ENCODE measurements at places on chromosomes 13 and 19.

DNA sequence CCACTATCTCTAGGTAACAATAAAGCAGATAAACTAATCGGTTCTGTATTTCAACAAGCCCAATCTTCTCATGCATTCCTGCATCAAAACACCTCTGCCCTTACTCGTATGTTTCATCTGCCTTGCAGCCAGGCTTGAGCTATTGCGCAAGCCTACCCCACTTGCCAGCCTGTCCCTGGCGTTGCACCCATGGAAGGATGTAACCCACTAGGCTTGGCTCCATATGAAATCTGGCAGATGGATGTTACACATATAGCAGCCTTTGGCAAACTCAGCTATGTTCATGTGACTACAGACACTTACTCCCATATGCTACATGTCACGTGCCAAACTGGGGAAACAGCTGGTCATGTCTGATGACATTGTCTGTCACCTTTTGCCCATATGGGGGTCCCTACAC lies 11.9 kb upstream of the ZNF549 start:
- DNase-seq, result no peak

DNA sequence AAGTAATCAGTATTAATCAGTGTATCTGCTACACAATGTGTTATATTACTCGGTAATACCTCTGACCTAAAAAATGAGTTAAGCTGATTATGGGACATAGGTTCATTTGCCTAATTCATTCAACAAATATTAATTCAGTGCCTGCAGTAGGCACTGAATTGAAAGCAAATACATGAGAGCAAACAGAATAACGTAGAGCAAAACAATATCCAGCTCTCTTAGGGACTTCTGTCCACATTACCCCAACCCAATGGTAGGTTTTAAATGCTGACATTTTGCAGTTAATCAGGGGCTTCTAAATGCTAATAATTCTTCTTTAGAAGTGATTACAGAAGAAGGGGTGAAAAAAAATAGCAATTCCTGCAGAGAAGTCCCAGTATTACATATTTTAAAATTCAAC lies 4.9 kb downstream of the RCBTB2 start:
- no peak for DNase-seq

GRCh38 chr13:32125221-32125689 lies 93.7 kb downstream of the FRY start:
- no peak for DNase-seq

DNA sequence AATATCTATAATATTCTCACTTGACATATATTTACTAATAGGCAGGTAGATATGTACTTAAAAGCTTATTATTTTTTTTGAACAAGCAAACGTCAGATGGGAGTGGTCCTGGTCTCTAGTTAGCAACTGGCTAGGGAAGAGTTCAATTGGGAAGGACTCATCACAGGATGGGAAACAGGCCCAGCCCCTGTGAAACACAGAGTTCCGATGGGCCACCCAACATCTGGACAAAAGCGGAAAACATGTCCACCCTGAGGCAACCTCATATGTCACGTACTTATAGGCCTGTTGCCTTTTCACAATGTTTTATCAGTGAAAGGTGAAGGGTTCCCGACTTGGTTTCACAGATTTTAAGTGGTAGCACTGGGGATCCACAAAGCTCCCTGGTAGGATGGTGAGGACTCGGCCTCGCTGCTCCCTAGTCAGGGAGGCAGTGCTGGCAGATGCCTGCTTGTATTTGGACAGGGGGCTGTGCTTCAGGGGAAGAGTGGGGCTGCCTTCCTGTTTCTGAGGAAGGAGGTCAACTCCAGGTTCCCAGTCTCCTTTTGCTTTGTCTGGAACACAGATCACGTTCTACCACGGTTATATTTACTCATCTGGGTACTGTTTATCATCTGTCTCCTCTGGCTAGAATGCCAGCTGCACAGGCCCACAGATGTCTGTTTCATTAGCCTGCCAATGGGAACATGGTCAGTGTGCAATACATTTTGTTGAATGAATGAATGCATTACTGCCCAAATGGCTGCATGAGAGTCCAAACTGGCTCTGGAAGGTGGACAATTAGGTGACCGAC lies 49.4 kb upstream of the SLC15A1 start:
- DNase-seq, result no peak

DNA sequence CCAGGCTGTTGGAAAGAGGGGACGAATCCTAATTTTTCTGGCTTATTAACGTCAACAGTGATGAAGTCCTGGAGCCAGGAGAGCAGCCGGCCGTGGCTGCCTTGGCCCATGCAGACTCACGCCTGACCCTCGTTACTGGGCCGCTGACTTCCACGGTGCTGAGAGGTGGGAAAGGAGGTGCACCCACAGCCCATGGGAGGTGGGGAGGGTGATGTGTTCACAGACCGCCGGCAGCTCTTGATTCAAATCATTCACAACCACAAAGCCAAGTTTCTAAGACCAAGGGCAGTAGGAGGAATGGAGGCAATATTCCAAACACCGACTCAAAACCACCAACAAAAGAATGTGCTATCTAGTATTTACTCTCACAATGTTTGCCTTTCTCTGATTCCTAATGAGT lies 24.3 kb downstream of the COL4A2 start:
- no peak for DNase-seq

DNA sequence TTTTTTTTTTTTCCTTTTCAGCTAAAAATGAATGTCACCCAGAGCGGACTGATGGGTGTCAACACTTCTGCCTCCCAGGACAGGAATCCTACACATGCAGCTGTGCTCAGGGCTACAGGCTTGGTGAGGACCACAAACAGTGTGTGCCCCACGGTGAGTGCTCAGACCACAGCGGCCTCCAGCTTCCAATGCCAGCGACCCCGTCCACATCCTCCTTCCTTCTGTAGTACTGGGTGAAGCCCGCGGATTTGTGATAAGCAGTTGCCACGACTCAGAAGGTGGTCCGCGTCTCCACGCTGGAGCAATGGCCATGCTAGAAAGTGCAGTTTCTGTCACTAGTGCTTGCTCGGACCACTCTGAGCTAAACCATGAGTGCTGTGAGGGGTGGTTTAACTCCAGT lies 6.0 kb downstream of the PROZ start:
- no peak for DNase-seq

DNA sequence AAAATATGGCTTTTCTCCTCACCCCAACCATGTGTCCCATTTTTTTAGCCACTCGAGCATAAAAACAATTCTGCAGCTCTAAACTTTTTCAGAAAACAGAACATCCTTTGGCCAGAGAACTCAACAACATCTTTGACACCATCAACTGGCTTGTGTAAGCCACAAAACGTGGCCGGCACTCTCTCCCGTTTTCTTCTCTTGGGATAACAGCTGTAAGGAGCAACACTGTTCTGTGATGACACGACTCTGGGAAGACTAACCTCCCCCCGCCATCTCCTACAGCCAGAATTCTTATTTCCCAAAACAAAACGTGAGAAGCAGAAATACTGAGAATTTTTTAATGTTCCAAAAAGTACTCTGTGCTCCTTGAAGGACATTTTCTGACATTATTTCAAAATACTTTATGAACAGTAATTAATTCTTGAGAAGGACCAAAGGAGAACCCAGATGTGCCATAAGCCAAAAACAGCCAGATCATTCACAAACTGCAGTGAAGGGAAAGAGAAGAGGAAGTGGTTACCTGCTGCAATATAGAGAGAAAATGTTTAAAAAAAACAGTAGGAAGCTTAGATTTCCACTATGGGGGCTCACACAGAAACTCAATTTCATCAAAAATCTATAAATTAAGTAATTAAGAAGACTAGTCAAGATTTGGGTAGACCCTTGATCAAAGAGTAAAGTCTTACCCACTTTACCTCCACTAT lies 25.8 kb downstream of the COL4A1 start:
- DNase-seq, result no peak

- no peak for DNase-seq
Measured at GRCh38 chr13:48251611-48252081, 18.6 kb downstream of the ITM2B start.

All from NCI-H446 treated with DMSO at 0.1 percent for 48 hours (cell line).